Stimulated activated CD4-positive, alpha-beta T cell treated with anti-CD3 and anti-CD28 coated beads, TNF-alpha, amount 100 ng/mL, for 48 hours (primary cell): ENCODE measurements at places on chromosomes 5 and 9.

DNA sequence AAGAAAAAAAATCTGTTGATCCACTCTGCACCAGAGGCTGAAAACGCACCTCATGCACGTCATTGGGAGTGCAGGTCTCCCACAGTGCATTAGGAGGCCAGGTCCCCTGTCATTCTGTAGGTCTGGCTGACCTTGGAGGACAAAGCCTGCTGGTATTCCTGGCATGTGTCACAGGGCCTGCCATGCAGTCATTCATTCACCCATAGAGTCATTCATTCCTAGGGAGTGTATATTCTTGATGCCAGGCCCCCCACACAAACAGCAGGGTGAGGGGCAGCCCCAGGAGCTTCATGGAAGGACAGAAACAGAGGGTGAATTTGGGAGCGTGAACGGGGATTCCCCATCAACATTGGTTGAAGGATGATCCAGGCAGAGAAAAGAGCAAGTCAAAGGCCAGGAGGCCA lies 2.2 kb downstream of the GBGT1 start:
- DNase-seq = no peak

GRCh38 chr9:123339666-123340510 lies 16.1 kb upstream of the CRB2 start:
- DNase-seq = peak; percentile 52

GRCh38 chr5:14968796-14969195 lies 97.2 kb upstream of the ANKH start:
- DNase-seq = no peak

- DNase-seq = no peak
Observed at GRCh38 chr5:133106761-133107572, 55.2 kb downstream of the HSPA4 start.

GRCh38 chr5:170523142-170523551 lies 19.3 kb downstream of the KCNIP1 start:
- no peak for DNase-seq
